ENCODE measurements at places on chromosomes 7 and 10. TPM values are rescaled to one million over a fixed set of nuclear protein-coding genes. Genes with fewer than 3 reads are reported as not detected.

- no peak for DNase-seq
These were observed 24.3 kb downstream of the AP5Z1 start for GRCh38 chr7:4799508-4800268.

DNA sequence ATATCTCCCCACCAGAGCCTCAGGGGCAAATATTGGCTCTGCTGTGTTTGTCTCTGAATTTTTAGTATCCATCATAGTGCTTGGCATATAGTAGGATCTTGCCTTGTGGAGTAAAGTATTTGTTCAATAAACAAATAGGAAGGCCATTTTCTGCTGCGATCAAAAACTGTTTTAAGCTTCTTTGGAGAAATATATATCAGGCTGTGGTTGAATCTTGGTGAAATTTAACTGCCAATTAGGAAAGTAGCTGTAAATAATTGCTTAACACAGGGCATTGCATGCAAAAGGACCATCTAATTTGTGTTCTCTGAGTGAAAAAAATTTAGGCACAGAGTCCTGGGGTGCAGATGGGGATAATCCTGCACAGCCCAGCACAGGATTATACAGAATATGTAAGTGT, 15.1 kb downstream of the VCL start:
- no peak for DNase-seq

- peak; percentile 13 for DNase-seq
These were observed 683.9 kb downstream of the MAGI2 start for GRCh38 chr7:78769481-78770101.

DNA sequence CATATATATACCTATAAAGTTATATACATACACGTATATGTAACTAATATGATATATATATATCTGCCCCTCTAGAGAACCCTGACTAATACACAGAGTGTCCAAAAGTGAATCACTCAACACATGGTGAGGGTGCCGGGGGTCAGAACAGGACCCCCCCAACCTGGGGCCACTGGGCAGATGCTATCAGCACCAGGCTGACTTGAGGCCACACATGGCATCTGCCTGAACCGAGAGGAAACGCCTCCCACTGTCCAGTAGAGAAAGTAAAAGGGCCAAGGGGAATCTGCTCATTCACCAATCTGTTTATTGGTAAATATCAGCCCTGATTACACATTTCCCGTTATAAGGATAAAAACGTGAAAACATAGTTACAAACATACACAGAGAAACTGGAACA, 218.3 kb downstream of the PTPRN2 start:
- no peak for DNase-seq

SCART1 gene
- 0.42 TPM for polyA plus RNA-seq
